ENCODE measurements at places on chromosomes 2 and 18.
A peak's percentile ranks its signal among the peaks of the same experiment; 100 is the strongest.

- DNase-seq, result no peak
Measured at GRCh38 chr2:71716697-71717624, 263.6 kb downstream of the DYSF start.

DNA sequence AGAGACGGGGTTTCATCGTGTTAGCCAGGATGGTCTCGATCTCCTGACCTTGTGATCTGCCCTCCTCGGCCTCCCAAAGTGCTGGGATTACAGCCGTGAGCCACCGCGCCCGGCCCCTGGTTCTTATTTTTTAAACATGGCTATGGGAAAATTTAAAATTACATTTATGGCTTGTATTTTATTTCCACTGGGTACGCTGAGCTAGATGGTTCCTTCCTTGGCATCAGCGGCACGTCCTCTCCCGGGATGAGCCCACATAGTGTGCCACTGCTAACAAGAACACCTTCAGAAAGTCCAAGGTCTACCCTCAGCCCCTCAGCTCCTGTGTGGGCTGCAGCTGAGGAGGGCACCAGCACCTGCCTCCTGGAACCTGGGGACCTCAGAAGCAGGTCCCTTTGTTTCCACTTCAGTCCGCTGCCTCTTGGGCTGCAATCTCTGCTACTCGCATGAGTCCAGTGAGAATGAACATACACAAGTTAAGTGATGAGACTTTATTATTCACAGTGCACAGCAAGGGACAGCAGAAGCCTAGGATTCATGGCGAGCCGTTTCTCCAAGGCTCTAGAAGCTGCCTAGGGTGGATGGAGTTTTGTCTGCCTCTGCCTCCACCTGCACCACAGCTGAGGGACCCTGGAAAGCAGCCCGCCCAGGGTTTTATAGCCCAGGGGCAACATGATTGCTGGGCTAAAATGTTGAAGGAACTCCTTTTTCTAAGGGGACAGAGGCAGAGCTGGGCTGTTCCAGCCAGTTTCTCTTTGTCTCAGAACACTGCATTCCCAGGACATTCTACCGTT lies 107.5 kb upstream of the TEX51 start:
- DNase-seq, result no peak

GRCh38 chr2:178043266-178043665 lies 29.3 kb downstream of the PDE11A start:
- no peak for DNase-seq

DNA sequence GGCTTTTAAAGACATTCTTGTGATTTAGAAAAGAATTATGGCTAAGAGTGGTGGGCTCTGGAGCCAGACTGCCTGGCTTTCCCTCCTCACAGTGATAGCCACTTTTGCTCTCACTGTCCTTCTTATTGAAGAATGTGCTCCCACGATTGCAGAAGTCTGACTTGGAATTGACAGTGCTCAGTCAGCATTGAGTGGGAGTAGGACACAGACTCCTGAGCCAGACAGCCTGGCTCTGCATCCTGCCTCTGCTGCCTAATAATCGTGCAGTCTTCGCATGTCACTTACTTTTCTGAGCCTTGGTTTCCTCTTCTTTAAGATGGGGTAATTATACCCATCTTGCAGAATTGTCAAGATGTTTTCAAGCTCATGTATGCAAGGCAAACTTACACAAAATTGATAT lies 23.3 kb downstream of the SPATS2L start:
- no peak for DNase-seq

DNA sequence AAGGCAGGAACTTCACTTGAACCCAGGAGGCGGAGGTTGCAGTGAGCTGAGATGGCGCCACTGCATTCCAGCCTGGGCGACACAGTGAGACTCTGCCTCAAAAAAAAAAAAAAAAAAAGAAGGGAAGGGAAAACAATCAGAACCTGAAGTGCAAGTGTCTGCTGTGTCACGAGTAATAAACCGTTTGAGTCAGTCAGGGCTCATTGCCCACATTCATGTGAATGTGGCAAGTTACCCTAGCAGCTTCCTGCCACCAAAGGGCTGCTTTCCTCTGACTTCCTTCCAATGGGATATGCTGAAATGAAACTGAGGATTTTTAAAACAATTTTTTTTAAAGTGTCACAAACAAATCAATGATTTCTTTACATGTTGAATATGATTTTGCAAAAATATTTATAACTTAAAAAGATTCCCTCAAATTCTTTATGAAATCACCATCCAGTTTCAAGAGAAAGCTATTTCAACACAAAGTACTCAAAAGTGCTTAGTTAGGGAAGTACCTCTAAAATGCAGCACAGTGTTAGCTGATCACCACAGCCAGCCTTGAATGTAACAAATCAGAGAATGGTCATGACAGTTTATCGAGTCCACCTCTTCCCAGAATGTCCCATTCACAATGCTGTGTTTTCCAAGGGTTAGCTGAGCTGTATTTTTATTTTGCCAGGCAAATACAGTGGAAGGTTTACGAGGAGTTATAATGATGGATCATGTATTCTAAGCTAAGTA lies 36.4 kb downstream of the WDSUB1 start:
- DNase-seq, result peak; percentile 10

DNA sequence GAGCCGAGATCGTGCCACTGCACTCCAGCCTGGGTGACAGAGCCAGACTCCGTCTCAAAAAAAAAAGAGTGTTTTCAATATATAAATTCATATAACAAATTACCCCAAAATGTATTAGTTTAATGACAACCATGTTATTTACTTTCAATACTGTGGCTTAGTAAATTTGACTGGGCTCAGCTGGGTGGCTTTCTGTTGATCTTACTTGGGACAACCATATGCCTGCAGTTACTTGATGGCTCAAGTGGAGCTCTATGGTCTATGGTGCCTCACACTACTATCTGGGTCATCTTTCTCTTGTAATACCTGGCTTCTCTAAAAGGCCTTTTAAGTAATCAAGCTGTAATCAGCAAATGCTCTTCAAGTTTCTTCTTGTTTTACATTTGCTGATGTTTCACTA lies 341.5 kb upstream of the SPHKAP start:
- DNase-seq, result no peak

- DNase-seq, result no peak
Measured at GRCh38 chr2:4684921-4685320, 981.5 kb downstream of the DCDC2C start.

DNA sequence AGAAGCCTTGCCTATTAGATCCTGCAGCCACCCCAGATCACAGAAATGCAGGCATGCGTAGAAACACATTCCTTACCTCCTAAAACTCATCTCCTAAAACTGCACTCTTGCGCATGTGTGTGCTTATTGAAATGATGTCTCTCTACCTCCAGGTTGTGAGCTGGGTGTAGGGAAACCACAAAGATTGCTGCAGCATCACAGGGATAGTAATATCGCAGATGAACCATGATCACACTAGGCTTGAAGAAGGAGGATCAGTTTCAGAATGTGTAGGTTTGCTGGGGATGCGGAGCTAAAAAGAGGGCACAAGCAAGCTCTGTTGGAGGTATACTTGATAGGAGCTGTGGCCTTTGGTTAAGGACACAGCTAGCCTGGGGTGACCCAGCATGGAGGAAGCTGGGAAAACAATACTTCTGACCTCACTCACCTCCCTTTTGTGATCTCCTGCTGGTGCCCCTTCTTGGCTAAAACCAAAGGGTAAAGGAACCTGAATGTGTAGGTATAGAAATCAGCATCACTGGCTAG lies 118.8 kb downstream of the SETBP1 start:
- DNase-seq, result no peak

GRCh38 chr2:216090369-216090786 lies 8.7 kb downstream of the TMEM169 start:
- no peak for DNase-seq

DNA sequence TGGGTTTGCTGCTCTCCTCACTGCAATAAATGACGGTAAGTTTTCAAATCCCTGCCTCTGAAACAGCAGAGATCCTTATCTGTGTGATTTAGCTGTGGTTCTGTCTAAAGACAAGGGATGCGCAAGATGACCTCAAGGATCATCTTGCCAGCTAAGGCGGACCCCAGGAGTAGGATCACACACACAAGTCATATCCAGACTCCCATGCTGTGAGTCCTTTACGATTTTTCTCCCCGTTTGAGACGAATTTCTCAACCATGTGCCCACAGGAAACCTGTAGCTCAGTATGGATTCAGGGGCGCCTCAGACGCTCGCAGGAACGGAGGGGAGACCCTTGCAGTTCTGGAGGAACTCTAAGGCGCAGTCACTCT lies 11.1 kb upstream of the DCTN1 start:
- no peak for DNase-seq

- no peak for DNase-seq
Measured at GRCh38 chr2:106664669-106665068, 177.5 kb downstream of the CD8B2 start.

DNA sequence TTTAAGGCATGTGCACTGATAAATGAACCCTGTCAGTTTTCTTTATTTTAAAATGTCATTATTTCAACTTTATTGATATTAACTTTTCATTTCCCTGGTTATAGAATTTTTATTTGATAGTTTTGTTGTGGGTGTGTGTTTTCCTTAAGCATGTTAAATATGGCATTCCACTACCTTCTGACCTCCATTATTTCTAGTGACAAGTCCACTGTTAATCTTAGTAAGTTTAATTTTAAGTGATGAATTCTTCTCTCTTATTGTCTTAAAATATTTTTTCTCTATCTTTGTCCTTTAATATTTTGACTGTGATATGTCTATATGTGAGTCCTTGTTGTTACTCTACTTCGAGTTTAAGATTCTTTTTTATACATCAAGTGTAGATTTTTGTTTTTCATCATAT lies 685.7 kb downstream of the GALR1 start:
- DNase-seq, result no peak

DNA sequence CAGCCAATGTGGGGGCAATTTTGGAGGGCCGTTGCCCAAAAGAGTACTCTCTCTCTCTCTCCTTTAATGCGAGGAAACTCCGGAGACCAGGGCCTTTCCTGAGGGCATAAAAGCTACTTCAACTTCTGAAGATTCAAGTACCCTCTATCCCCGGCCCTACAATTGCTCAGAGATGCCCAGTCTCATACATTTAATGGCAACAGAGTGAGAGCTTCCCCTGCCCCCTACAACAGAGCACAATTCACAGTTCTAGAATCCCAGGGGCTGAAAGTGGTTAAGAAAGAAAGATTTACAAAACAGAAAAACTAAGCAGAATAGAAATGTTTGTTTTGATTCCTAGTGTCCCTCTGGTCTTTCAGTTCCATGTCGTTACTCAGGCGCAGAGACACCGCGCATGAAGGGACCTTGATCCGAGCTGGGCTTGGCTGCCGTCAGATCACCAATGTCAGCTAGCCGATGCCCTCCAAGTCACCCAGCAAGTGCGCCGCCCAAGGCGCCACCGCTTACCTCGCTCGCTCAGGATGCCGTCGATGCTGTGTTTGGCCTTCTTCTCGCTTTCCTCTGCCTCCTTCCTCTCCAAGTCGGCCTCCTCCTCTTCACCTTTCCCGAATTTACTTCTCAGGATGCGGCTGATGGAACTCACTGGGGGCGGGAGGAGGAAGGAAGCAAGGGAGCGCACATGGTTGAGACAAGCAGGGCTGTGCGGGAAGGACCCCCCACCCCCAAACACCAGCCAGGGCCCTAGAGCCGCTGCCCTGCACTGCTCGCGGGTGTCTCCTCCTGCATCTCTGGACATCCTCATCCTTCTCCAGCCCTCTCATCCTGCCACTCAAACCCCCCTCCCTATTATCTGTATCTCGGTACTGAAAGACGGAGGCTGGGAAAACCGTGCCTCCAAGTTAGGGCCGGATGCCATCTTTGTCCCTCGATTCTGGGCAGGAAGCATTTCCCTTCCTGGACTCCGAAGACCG lies 4.9 kb downstream of the PAX3 start:
- no peak for DNase-seq

DNA sequence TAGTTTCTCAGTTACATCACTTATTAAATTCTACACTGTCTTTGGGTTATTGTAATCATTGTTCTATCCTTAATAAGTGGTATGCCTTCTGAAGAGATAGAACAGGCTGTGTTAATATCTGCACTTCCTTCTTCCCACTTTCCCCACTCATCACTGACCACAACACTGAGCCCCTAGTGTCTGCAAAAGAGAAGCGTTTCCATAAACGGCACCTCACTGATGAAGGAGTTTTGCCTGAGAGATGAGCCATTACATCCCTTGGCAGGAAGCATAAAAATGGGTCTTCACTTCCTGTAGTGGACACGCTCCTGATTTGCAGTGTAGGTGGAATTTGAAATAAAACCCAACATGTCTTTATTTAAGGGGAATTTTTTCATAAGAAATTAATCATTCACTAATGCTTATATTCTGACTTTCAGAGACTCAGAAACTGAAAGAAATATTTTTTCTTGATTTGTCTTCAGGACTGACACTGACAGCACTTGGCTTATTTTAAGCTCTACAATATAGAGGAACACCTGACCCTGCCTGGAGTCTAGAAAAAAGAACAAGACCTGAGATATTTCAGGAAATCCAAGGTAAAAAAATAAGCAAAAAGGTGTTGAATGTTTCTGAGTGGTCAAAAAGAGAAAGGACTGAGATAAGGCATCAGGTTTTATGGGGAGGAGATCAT lies 275.3 kb downstream of the RAD51AP2 start:
- DNase-seq, result no peak

GRCh38 chr2:215907147-215907546 lies 106.2 kb downstream of the MREG start:
- no peak for DNase-seq

GRCh38 chr18:32470714-32471633 lies at the start of gene GAREM1:
Gene GAREM1, minus strand, starts transcription at chr18:32470882. Its CDS starts 454 bp downstream, at chr18:32470428.
- peak; percentile 99 for DNase-seq

- no peak for DNase-seq
Measured at GRCh38 chr2:151959238-151959637, 131.0 kb upstream of the ARL5A start.

- no peak for DNase-seq
Measured at GRCh38 chr2:106749823-106750222, 136.1 kb downstream of the ST6GAL2 start.

GRCh38 chr2:221750316-221750715 lies 178.2 kb upstream of the EPHA4 start:
- no peak for DNase-seq

DNA sequence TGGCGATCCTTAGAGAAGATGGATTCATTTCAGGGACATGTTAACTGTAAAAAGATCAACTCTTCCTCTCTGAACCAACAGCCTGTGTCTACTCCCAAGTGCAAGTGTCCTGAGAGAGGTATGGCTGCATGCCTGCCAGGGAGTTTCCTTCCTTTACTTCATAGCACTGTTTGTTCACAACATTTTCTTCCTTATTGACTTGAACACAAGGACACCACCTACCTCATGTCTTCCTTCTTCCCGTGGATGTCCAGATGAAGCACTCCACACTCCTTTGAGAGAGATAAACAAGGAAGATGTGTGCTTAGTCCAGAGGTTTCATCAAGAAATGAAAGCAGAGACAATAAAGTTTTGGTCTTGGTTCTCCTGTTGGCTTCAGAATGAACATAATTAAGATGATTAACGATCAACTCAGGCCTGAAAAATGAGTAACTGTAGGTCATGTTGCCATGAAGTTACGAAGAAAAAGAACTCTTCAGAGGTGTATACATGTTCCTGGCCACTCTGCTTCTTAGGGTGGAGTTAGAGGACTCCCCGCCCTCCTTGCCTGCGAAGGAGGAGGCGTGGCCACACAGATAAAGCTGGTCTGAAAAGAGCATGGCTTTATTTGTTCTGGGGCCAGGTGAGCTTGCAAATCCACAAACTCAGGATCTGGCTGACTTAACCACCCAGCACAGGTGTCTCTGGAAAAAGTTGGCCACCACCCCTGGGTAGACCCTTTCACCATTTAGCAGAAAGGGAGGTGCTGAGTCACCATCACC lies 155.0 kb upstream of the KCTD1 start:
- DNase-seq, result no peak

- DNase-seq, result no peak
Measured at GRCh38 chr2:118291251-118291880, 203.1 kb downstream of the INSIG2 start.

All from NCI-H1092 treated with DMSO at 0.1 percent for 48 hours (cell line).